ENCODE measurements at places on chromosomes 2 and 18.

DNA sequence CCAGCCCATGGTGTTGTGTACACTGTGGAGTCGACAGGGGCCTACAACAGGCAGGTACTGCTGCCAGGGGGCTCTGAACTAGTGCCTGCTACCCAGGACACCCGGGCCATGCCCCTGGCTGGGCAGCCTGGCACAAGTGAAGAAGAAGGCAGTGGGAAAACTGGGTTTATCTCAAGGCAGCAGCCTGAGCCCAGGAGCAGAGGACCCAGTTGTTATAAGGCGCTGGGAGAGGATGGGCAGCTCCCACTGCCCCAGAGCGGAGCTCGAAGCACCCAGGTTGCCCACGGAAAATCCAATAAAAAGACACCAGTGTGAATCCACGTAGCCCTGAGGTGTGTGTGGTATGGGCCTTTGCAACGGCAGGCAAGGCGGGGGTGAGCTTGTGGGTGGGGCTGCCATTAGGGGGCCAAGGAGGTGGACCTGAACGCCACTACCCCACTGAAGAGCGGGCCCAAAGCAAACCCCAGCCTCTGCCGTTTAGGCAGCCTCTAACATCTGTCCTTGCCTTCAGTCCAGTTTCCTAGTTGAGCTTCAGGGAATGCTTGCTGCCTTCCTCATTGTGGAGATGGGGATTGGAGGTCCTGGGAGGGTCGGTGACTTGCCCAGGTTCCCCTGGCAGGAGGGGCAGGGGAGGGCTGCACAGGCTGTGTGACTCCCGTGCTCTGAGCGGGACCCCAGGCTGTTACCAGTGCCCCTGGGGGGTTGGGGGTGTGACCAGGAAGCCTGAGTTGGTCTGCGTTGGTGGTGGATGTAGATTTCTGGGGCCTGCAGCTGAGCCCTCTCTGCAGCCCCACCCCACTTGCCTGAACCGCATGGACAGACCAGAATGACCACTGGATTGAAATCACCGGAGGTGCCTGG is 16.0 kb downstream of the ARID5A start:
- no peak for DNase-seq

GRCh38 chr2:149205143-149205542 is 125.2 kb upstream of the LYPD6 start:
- DNase-seq, result no peak

DNA sequence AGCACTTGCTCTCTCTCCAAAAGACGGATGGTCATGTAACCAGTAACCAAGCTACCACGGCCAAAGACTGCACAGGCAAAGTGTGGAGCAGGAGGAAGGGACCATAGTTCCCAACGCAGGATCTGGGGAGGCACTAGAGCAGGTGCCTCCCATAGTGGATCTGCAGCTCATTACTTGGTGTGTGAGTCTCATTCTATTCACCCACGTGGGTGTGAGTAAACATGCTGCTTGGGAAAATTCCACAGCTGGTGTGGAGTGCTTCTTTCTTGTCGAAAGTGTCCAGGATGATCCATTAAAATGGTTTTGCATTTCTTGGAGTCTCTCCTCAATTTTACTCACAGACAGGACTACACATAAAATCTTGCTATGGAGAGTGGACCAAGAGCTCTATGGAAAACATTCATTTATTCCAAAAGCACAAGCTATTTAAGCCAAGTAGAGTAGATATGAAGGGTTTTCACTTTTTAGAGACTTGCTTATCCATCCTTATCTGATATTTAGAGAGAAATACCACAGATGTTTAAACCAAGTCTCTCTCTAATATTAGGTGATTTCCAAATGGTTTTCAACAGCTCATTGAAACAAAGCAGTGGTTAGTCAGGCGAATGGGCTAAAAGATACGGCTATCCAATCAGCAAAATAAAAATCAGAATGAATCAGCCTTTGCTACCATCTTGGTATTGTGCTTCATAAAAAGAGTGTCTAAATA is 104.3 kb upstream of the CCDC195 start:
- DNase-seq, result no peak

DNA sequence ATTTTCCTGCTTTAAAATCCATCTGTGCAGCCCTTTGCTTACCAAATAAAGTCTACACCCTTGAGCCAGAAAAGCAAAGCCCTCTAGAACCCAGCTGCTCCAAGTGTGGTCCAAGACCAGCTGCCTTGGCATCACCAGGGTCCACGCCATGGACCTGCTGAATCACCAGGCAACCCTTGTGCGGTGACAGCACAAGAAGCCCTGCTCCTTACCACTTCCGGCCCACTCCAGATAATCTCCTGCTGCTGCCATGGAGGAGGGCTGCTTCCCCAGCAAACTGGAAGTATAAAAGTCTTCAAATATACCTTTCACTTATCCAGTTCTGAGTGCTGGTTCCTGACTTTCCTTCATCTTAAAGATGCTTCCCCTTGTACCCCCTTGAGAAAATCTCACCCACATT is 106.0 kb upstream of the PKDCC start:
- DNase-seq, result no peak

- DNase-seq, result no peak
Observed at GRCh38 chr2:8954990-8955389, 48.5 kb downstream of the MBOAT2 start.

GRCh38 chr2:235910067-235910466 is 258.1 kb downstream of the GBX2 start:
- DNase-seq, result no peak

All from upper lobe of left lung (tissue), 6 donors.